ENCODE measurements at places on chromosomes 6 and 20.
A peak's percentile ranks its signal among the peaks of the same experiment; 100 is the strongest.

DNA sequence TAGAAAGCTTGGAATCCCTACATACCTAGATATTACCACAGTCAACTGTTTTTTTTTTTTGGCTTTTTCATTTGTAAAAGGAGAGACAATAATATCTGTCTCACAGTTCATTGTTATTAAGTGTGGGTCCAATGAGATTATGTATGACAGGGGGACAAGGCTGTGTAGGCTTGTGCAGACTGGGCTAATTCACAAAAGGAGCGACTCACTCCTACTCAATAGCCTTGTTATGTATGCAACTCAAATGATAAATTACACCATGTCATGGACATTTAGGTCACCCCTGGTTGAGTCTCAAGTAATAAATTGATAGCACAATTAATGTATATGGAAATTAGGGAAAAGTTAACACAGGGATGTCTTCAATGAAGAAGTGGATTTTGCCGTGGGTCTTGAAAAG lies 208.2 kb upstream of the MAP3K7 start:
- DNase-seq = no peak

GRCh38 chr6:47242483-47243386 lies 67.0 kb downstream of the TNFRSF21 start:
- DNase-seq = peak; percentile 35

GRCh38 chr6:156031516-156031915 lies 575.9 kb upstream of the NOX3 start:
- DNase-seq = no peak

DNA sequence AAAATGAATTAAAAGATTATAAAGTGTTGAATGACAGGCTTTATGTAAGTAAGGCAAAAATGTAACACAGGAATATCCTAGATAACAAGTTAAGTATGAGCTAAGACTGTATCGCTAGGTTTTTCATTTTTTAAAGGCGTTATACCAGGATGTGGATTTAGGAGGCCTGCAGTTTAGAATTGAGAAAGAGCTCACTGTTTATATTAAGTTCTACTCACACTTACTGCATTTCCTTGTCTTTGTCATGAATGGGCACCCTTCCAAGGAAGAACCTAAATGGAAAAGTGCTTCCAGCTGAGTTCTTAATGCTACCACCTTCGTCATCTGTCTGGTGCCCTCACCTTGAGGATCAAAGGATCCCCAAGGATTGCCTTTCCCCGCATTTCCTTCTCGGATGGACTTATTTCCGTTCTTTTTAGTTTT lies 148.7 kb downstream of the SOX4 start:
- DNase-seq = no peak

DNA sequence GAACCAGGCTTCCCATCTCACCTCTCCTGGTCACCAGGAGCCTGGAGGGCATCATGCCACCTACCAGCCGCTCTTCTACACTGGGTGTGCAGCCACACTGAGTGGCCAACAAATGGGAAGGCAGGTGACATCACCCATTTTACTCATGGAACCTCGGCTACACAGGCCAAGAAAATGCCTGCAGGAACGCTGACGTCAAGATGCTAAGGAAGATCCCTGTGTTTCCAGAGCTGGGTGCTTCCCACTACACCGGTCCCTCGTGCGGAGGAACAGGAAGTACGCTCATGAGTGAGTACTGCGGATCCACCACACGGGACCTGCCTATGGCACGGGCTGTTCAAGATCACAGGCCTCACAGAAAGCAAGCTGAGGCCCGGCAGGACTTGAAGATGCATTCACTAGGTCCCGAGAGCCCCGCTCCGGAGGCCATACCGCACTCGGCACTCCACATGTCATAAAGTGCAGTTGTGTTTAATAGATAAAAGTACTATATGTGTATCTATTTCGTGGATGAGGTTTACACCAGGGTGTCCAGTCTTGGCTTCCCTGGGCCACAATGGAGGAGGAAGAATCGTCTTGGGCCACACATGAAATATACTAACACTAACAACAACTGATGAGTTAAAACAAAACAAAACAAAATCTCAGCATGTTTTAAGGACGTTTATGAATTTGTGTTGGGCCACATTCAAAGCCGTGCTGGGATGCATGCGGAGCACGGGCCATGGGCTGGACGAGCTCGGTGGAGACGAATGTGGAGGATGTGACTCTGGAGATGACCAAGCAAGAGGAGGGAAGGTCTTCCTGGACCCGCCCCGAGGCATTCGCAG lies 257.9 kb downstream of the THBS2 start:
- DNase-seq = no peak

GRCh38 chr6:103885446-103885845 lies 974.3 kb downstream of the HACE1 start:
- DNase-seq = no peak

DNA sequence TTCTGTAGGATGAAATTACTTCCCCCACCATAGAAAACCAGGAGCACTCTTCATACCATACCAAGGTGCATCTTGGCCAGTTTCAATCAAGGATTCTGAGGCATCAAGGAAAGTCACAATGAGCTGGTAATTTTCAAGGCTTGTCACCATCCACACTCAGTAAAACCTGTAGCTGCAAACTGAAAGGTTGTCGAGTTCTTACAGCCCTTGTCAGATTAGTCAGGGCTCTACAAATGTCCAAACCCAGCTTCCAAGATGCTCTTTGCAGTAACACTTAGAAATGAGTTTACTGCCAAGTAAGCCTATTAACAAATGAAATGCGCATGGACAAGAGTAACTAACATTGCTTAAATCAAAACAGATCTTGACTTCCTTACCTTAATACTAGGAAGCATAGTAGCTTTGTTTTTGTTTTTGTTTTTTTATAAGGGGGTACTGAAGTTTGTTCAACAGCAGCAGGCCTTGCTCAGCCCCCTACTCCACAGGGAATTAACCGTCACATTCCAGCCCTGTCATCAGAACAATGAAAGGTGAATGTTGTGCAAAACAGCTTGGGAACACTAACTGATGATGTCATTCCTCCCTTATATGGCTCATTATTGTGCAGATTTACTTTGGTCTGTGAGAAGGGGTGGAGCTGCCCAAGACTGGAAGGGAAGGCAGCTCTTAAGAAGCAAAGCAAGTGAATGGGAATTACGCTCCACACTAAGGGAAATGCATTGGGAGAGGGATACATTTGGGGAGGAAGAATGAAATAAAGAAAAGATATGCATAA lies 49.9 kb upstream of the TMEM30A start:
- no peak for DNase-seq

DNA sequence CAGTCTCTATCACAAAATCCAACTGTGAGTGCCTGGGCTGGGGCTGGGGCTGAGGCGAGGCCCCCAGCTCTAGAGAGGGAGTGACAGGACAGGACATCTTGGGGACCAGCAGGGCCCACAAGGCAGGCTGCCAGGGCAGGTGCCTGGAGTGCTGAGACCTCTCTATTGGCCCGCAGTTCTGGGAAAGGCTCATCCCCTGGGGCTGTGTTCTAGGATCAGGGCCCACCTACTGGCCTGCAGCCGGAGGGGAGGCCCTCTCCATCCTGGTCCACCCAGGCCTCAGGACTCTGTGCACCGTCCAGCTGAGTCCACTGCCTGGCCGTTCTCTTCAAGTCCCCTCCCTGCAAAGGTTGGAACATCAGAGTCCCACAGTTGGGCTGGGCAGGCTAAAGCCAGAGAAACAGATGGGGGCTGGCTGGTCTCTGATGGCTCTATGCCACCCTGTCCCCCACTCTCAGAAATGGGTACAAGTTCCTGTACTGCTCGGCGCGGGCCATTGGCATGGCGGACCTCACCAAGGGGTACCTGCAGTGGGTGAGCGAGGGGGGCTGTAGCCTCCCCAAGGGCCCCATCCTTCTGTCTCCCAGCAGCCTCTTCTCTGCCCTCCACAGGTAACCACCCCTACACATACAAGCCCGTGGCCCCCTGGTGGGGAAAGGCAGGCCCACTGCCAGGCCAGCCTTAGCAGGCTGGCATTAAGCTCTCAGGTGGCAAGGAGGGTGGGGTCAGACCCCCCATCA lies 9.0 kb downstream of the EMILIN3 start:
- no peak for DNase-seq

DNA sequence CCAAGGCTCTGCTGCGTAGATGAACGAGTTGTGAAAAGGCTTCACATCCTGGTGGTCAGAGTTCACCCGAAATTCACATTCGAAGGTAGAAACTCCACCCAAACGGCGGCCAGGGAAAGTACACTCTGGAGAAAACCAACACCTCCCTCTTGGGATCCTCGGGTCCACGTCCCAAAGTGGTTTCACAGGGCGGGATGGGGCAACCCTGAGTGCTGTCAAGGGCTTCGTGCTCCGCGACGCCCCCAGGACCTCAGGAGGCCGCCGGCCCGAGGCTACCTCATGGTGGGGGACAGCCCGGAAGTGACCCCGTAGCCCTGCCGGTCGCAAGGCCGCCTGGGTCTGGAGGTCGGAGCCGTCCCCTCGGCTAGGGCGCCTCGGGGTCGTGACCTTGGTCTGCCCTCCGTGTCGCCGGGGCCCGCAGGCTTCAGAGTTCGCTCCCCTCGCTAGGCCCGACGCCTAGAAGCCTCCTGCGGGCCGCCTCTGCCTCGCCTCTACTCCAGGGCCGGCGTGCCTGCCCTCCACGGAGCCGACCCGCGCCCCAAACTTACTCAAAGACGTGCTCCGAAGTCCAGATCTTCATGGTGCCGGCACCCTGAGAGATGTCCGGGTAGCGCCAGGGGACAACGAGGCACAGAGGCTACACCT lies at the start of gene PRELID3B:
PRELID3B (minus strand) TSS at position 636 of the 645 bp plus-strand sequence; CDS start at position 580, 56 bp downstream.
- no peak for DNase-seq

DNA sequence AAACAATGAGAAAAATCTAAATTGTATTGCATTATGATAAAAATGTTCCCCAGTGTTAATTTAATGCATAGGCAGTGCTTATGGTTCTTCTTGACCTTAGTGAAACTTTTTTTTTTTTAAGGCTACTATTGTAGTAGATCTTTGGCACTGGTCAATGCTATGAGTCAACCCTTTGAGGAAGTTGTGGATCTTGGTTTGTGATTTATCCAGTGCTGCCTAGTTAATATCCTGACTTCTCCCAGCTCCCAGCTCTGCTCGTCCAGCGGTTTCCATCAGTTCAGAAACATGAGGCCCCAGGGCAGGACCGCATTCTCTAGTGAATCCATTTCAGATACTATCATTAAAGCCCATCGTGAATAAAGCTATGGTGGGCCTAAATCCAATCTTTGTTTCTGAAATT lies 364.5 kb upstream of the JARID2 start:
- DNase-seq = no peak
